ENCODE measurements at places on chromosomes 12 and 14. TPM values are rescaled to one million over a fixed set of nuclear protein-coding genes. Genes with fewer than 3 reads are reported as not detected.

TBPL2 gene
- not detected for total RNA-seq

ING4 gene
- 12.7 TPM for total RNA-seq

KLRD1 gene
- not detected for total RNA-seq

FAM222A gene
- 7.2 TPM for total RNA-seq

STYK1 gene
- total RNA-seq = not detected

DNA sequence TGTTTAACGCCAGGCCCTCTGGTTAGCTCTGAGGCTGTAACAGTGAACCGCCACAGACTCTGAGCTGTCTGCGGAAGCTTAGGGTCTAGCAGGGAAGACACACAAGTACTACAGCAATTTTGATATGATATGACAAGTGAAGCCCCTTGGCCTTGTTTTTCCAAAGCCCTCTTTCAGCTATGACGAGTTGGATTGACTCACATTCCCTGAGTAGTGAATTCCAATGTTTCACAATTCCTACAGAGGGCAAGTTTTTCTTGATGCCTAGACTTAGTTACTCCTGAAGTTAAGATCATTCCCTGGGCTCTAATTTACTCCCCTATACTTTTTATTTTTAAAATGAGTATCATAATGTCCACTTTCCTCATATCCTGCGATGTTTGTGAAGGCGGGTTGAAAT, 53.3 kb upstream of the CISTR start:
- H3K27ac ChIP-seq = no peak overlapping the region
- peaks cover 50% of the 10 kb centered on the region for H3K4me1 ChIP-seq
- H3K27me3 ChIP-seq = no peaks in the 10 kb centered on the region
- no peak for DNase-seq

DNA sequence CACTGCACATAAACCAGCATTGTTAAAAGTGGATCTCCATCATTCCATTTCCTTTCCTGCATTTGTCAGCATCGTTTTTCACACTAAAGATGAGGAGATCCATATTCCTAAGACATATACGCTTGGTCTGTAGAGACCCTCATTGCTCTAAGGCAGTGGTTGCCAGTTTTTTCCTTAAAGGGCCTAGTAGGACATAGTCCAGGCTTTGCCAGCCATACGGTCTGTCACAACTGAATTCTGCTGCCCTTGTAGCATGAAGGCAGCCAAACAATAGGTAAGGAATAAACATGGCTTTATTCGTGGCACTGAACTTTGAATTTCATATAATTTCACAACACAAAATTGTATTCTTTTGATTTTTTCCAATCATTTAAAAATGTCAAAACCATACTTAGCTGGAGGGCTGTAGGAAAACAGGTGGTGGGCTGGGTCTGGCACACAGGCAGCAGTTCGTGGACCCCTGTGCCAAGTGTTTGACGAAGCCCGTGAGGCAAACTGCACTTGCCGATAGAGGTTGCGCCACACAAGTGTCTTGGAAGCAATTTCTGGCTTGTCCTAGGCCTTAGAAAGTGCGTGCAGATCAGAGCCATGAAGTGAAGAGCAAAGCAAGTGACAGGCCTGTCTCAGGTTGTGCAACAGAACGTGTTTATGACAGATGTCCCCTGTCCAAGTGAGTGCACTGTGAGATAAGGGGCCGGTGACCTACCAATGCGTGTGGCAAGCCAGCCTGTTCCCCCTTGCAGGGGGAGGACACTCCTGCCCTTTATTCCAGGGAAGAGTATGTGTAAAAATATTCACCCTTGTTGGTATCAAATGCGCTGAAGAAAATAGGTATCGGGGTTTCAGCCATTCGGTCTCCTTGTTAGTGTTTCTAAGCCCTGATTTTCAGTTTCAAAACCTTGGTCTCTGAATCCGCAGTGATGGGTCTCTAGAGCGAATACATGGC, 916 bp upstream of the CHPT1 start:
- no peaks in the 10 kb centered on the region for H3K27me3 ChIP-seq
- H3K36me3 ChIP-seq = no peaks in the 10 kb centered on the region
- peaks cover 55% of the 10 kb centered on the region for H3K4me1 ChIP-seq
- peak overlapping the region; percentile 98 for H3K27ac ChIP-seq
- peak overlapping the region; percentile 100 for H3K4me3 ChIP-seq
- DNase-seq = peak; percentile 88

DNA sequence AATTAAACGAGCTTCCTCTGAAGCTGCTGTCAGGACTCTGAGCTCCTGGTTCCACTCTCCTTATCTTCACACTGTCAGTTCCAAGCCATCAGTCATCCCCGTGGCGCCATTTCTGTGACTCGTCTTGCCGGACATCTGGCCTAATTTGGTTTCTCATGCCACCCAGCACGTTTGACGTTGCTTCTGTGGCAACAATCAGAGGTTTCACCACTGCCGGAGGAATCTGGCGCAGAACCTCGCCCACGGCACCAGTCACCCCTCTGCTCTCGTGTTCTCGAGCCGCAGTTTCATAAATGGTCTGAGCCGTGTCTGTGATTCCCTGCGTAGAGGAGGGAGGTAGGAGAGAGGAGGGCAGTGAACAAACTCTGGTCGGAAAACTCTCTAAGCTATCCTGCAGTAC, 29.7 kb downstream of the BDKRB1 start:
- H3K36me3 ChIP-seq = peaks cover 2% of the 10 kb centered on the region
- H3K4me1 ChIP-seq = peaks cover 11% of the 10 kb centered on the region
- H3K4me3 ChIP-seq = no peak overlapping the region
- H3K27ac ChIP-seq = no peak overlapping the region
- no peak for DNase-seq

GRCh38 chr12:42893803-42894202, 304.3 kb upstream of the PRICKLE1 start:
- no peak overlapping the region for H3K4me3 ChIP-seq
- no peaks in the 10 kb centered on the region for H3K36me3 ChIP-seq
- no peaks in the 10 kb centered on the region for H3K27me3 ChIP-seq
- no peak for DNase-seq
- H3K27ac ChIP-seq = no peak overlapping the region
- H3K4me1 ChIP-seq = no peaks in the 10 kb centered on the region

DNA sequence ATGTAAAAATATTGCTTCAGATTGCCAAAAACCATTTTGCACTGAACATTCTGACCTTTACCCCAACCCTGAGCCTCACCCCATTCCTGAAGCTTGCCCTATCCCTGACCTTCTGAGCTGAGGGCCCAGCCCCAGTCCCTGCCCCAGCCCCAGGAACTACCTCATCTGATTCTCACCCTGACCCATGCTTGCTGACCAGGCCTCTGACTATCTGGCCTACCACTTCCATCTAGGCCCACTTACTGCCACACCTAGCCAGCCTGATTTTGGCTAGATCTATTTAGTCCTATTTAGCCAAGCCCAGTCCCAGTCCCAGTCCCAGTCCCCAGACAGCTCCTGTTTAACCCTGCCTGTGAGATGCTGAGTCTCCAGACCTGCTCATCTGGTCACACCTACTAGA, 33.6 kb downstream of the OR10P1 start:
- no peaks in the 10 kb centered on the region for H3K36me3 ChIP-seq
- H3K4me3 ChIP-seq = no peak overlapping the region
- no peak overlapping the region for H3K27ac ChIP-seq
- H3K4me1 ChIP-seq = no peaks in the 10 kb centered on the region

GRCh38 chr12:32105986-32106516, 596 bp upstream of the BICD1 start:
- peaks cover 25% of the 10 kb centered on the region for H3K4me1 ChIP-seq
- no peaks in the 10 kb centered on the region for H3K36me3 ChIP-seq
- DNase-seq = no peak
- no peak overlapping the region for H3K27ac ChIP-seq
- peak overlapping the region; percentile 91 for H3K4me3 ChIP-seq
